GM13976 (cell line): ENCODE measurements at places on chromosomes 13 and 19.
A peak's percentile ranks its signal among the peaks of the same experiment; 100 is the strongest.

- no peak for DNase-seq
These were observed 277.5 kb upstream of the SOX1 start for GRCh38 chr13:111789420-111789819.

GRCh38 chr13:113305208-113305607 is 8.2 kb downstream of the LAMP1 start:
- no peak for DNase-seq

GRCh38 chr19:39830847-39831246 is 3.1 kb downstream of the DYRK1B start:
- DNase-seq, result no peak

DNA sequence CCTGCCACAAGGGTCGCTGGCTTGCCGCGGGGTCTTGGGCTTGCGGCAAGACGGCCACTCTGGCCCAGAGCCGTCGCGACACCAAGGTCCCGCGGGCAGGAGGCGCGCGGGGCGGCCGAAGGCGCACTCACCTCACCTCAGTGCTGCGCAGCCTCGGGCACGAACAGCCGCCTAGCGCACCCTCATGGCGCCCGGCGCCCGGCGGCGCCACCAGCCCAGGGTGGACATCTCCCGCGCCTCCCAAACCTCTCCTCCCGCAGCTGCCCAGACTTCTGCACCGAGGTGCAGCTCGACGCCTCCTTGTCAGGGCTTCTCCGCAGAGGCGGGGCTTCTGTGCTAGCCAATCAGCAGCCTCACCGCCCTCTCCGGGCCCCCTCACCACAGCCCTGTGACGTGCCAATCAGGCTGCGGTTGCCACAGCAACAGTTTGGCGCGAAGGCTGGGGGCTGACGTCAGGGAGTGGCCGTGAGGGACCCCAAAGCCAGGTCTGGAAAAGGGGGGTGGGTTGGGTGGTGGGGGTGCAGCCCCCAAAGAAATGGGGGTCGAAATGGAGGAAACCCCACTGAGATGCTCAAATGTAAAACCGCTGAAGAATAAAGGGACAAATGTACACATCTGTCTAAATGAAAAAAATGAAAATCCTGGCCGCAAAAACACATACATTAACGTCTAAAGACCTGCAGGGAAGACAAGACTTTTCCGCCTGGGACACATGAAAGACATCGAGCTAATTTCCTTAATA is at the start of the genes PEG3 and ZIM2:
Gene PEG3 (minus strand): TSS at position 276 of the 742 bp plus-strand sequence. CDS start 16,071 bp downstream, outside the sequence.
Gene ZIM2 (minus strand): TSS at position 276 of the 742 bp plus-strand sequence. CDS start 16,449 bp downstream, outside the sequence.
- no peak for DNase-seq

GRCh38 chr13:110759710-110760109 is 46.2 kb downstream of the ING1 start:
- DNase-seq, result no peak

GRCh38 chr19:43329989-43330388 is 23.5 kb upstream of the CD177 start:
- no peak for DNase-seq

DNA sequence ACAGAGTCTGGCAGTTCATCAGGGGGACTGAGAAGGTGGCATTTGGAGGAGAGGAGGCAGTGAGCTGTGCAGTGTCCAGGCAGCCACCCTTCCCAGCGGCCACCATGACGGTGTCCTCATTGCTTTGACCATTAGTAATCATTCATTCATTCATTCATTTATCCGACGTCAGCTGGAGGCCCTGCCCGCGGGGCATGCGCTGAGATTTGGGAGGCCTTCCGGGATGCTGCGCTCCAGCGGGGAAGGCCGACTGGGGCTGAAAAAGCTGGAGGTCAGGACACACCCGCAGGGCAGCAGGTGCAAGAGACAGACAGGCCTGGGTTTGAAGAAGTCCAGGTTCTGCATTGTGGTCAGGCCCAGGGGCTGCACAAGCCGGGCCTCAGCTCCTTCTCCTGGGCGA is 8.9 kb downstream of the TTYH1 start:
- DNase-seq, result no peak

- no peak for DNase-seq
These were observed 787.9 kb upstream of the KLHL1 start for GRCh38 chr13:70896136-70896535.

GRCh38 chr19:400976-401865 is 7.7 kb downstream of the C2CD4C start:
- no peak for DNase-seq

DNA sequence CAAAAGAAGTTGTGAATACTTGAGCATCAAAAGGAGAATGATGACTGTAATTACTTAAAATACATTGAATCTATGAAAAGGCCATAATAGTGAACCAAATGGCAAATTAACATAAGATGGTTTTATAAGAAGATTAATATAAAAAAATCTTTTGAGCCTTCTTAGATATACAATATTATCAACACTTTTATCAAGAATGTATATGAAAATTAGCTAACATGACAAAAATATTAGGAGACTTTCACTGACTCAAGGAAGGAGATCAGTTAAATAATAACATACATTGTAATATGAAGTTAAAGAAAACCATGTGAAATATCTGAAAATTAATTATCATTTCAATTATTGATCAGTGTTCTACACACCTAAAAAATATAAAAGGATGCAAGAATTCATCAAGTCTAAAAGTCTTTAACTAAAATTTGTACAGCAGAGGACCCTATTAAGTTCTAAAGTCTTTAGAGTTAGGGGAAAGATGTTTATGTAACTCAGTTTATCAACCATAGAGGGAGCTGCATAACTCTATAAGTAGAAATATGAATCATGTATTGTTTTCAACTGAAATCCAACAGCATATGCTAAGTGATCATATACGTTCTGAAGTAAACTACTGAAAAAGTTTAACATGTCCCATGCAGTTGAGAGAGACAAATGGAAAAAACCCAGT is 756.1 kb upstream of the MIR17HG start:
- DNase-seq, result no peak

DNA sequence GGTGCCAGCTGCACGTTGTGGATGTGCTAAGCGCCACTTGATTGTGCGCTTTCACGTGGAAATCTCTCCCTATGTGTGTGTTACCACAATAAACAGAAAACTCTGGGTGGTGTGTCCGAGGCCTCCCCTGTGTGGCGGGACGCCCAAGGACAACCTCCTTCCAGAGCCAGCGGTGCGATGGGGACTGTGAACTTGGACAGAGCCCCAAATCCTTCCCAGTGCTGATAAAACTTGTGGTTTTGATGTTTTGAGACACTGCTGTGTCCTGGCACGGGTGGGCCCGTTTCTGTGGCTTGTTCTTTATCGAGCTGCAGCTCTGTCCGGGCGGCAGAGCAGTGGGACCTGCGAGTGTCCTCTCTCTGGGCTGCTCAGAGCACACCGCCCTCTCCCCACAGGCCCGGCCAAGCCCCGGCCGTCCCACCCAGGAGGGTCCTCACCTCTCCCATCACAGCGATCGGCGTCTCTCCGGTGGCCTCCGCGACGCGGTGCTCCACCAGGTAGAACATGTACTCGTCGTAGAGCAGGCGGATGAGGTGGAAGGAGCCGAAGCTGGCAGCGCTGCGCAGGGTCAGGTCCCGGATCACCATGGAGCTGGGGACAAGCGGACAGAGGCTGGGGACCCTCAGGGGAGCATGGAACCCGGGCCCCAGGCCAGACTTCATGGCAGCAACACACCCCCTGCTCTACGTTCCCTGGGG is 18.8 kb upstream of the RANBP3 start:
- DNase-seq, result no peak

- no peak for DNase-seq
These were observed 17.9 kb upstream of the LILRB1 start for GRCh38 chr19:54612428-54612827.

GRCh38 chr13:75566658-75567057 is 17.1 kb downstream of the UCHL3 start:
- DNase-seq, result no peak

GRCh38 chr19:3194106-3195087 is 8.7 kb downstream of the NCLN start:
- no peak for DNase-seq

DNA sequence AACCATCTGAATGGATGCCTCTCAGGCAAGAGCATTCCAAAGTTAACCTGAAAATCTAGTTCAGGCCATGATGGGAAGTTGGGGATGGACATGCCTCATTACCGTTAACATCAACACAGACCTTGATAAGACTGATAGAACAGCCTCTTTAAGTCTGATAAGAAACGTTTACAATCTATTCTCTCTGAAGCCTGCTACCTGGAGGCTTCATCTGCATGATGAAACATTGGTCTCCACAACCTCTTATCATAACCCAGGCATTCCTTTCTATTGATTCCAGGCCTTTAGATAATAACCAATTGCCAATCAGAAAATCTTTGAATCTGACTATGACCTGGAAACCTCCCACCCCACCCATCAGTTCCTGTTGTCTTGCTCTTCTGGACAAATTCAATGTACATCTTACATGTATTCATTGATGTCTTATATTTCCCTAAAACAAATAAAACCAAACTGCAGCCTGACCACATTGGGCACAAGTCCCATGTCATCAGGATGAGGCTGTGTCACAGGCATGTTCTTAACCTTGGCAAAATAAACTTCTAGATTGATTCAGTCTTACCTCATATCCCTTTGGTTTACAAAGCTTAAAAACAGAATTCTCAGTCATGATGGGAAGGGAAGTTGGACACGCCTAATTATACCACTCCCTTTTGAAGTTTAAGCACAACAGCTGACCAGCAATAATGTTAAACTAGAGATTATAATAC is 843.8 kb upstream of the SPRY2 start:
- DNase-seq, result no peak

GRCh38 chr13:95403349-95404140 is 102.3 kb upstream of the ABCC4 start:
- DNase-seq, result no peak

DNA sequence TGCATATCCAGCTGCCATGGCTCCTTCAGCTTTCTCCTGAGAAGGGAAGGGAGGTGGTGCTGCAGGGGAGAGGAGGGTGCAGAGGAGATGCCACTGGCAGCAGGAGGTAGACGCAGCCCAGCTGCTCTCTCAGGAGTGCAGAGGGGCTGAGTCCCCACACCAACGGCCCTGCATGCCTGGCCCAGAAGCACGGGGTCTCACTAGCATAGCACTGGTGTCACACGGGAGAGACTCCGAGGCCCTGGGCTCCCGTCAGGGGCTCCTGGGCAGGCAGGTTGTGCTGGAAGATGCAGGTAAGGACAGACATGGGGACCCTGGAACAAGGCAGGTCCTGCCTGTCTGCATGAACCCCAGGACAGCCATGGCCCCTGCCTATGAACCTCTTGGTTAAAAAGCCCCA is 80.1 kb downstream of the C1QTNF9 start:
- DNase-seq, result no peak

DNA sequence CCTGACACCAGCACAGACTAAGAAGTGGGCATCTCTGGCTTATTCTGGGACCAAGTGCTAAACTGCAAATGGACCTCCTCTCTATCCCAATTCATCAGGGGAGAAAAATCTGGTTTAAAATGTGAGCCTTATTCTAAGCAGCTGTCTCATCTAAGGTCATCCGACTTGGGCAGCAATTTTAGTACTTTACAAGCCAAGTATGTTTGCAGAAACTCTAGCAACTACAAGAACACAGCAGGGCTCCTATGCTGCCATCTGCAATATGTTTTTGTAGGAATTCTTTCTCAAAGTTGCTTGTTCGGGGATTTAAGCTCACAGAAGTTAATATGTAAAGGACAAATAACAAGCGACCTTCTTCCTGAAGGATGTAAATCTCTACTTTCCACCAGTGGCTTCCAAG is 113.1 kb downstream of the FOXO1 start:
- DNase-seq, result no peak

GRCh38 chr19:29016926-29017760 is 195.8 kb downstream of the UQCRFS1 start:
- DNase-seq, result no peak

DNA sequence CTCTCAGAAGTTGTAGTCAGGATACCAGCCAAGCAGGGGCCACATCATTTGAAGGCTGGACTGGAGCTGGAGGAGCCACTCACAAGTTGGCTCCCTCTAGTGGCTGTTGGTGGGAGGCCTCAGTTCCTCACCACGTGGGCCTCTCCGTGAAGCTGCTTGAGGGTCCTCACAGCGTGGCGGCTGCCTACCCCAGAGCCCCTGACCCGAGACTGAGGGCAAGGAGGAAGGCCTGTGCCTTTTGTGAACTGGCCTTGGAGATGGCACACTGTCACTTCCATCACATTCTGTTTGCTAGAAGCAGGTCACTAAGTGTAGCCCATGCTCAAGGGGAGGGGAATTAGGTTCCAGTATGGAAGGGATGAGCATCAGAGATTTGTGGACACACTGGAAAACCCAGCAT is 14.6 kb downstream of the GNA11 start:
- peak; percentile 82 for DNase-seq

DNA sequence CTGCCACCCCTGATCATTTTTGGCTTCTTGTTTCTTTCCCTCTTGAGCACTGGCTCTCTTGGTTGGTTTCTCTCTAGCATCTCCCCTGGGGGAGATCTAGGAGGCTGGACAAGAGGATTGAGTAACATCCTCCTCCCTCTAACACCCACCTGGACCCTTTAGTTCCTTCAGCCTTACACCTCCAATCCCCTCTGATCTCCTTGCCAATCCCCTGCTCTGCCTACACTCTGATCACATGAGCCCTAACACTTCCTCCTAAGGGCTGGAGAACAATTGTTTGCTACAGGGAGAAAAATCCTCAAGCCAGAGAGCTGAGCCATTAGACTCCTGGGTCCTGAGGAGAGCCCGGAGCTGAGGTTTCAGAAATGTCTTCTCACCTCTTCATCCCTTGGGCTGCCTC is 65.9 kb upstream of the ADGRL1 start:
- no peak for DNase-seq

- DNase-seq, result peak; percentile 29
These were observed at the start of gene SLC44A2 for GRCh38 chr19:10625003-10625761. Gene SLC44A2, plus strand, starts transcription at chr19:10625553. Its CDS starts 81 bp downstream, at chr19:10625634.

- DNase-seq, result no peak
These were observed 6.9 kb downstream of the SBSN start for GRCh38 chr19:35521124-35521743.

- DNase-seq, result no peak
These were observed 443.9 kb upstream of the SLC10A2 start for GRCh38 chr13:103510007-103510535.

DNA sequence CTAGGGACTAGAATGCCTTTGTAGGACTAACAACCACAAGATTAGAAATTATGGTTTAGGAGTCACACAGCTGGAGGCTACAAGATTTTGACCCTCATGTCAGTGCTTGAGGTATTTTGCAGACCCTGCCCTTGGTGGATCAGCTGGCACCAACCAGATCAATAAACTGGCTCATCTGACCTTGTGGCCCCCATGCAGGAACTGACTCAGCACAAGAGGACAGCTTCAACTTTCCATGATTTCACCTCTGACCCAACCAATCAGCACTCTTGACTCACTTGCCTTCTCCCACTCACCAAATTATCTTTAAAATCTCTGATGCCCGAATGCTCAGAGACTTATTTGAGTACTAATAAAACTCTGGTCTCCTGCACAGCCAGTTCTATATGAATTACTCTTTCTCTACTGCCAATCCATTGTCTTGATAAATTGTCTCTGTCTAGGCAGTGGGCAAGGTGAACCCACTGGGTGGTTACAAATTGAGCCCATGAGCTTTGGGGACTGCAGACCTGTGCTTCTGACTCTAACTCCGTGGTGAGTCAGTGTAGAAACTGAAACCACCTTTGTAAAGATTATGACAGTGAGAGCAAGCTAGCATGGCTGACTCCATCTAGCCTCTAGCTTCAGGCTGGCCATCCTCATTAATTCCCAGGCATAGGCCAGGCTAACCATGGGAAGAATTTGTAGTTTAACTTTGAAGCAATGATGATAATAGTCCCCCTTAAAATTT is 33.9 kb upstream of the CEACAM8 start:
- no peak for DNase-seq
